Stimulated activated CD8-positive, alpha-beta memory T cell treated with anti-CD3 and anti-CD28 coated beads, Interleukin-4, amount 100 ng/mL, for 4 hours (primary cell): ENCODE measurements at places on chromosomes 6 and 20.

- no peak for DNase-seq
These were observed 33.2 kb upstream of the TTPAL start for GRCh38 chr20:44442298-44443070.

GRCh38 chr6:106684011-106684410, 54.6 kb downstream of the QRSL1 start:
- DNase-seq = no peak

DNA sequence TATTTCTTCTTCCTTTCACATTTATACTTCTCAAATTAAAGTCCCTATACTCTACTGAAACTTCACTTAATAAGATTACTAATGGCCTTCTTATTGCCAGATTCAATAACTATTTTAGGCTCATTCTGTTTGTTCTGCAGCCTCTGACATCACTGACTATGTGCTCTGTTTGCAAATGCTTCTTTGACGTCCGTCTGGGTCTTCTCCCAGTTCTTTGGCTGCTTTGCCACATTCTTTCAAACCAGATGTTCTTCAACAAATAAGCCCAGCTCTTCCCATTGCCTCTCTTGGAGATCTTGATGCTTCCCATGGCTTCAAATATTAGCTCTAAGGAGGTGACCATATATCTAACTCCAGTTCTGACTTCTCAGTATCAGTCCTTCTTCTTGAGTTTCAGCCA, 117.4 kb downstream of the BTBD9 start:
- no peak for DNase-seq

DNA sequence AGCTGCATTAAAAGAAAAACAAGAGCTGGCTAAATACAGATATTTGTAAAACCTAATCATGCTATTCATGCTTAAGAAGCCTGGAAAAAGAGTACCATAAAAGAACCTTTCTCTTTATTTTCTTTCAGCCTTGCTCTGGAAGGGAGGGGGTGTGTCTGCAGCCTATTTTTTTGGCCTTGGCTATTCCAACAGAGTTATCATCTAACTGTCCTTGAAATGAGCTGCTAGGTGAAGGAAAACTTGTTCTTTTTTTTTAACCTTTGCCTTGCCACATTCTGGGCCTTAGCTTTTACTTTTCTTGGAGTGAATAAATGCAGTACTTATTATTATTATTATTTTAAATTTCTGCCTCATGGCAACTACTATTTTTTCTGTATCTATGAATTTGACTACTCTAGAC, 224.9 kb upstream of the SYNCRIP start:
- no peak for DNase-seq

DNA sequence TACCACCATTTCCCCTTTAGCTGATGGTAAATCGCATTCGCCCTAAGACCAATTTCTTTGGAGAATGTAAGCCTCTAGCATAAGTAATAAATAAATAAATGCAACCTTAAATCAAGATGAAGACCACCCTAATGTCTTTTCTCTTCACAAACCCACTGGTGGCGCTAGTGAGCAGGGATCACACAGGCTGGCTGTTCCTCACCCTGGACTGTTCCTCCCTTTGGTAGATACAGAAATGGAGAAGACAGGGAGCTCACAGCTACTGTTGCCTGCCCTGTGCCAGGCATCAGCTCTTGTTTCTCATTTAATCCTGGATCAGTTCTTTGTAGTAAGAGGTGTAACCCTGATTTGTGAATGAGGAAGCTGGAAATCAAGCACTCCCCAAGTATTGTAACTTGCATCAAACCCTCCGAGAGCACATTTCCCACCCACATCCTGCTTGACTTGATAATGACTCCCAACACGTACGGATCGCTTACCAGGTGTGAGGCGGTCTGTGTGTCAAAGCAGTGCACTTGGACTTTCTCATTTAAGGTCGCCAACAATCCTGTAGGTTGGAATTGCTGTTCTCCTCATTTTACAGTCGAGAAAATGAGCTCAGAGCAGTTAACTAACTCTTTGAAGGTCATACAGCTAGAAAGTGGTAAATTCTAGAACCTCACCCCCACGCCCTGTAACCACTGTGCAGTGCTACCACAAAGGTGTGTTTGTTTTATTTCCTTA, 236.1 kb downstream of the TSHZ2 start:
- DNase-seq = no peak

GRCh38 chr6:148055419-148055818, 287.2 kb upstream of the SASH1 start:
- DNase-seq = no peak

DNA sequence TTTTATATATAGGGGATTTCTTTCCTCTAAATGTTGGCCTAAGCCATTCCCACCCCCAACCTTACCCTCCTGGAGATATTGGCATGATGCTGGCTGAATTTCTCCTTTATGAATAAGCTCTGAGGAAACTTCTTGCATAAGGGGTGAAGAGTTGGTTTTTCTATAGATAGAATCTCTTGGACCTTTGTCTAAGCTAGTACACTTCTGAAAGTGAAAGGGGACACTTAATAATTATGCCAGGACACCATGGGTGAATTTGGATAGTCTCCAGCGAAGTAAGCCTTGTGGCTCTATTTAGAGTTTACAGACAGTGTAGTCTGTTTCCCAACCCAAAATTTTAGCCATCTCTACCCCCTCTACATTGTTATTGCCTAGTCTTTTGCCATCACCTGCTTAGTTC, 27.1 kb upstream of the FABP7 start:
- no peak for DNase-seq

- DNase-seq = no peak
These were observed 43.6 kb downstream of the ANKEF1 start for GRCh38 chr20:10078403-10078802.
